ENCODE measurements at places on chromosomes 1 and 21.

DNA sequence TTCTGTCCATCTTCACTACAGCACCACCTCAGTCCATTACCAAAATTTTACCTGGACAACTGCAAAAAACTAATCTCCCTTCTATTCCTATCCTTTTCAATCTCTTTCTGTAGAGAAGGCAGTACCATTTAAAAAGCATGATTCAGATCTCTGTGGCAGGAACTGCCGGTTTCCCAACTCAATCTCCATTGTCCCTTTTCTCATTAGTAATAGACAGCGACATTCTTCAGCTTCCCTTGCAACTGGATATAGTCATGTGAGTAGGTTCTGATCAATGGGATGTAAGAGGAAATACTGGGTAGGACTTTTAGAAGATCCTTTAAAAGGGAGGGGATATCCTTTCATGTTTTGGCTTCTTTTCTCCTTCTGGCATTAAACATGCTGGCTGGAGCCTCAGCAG is 74.9 kb downstream of the ADCY10 start:
- no peak for DNase-seq

DNA sequence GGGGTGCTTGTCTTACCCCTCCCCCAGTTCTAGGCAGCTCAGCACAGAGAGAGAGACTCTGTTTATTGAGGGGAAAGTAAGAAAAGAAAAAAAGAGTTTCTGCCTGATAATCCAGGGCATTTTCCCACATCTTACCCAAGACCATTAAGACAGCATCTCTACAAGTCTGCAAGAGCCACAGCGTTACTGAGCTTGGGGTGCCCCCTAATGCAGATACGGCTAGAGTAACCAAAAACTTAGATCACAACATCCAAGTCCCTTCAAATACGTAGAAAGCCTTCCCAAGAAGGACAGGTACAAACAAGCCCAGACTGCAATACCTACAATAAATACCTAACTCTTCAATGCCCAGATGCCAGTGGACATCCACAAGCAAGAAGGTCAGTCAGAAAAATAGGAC is 6.2 kb upstream of the TEX50 start:
- peak; percentile 19 for DNase-seq

- DNase-seq: peak; percentile 92
Observed at GRCh38 chr1:162136760-162137159, 67.3 kb downstream of the NOS1AP start.

DNA sequence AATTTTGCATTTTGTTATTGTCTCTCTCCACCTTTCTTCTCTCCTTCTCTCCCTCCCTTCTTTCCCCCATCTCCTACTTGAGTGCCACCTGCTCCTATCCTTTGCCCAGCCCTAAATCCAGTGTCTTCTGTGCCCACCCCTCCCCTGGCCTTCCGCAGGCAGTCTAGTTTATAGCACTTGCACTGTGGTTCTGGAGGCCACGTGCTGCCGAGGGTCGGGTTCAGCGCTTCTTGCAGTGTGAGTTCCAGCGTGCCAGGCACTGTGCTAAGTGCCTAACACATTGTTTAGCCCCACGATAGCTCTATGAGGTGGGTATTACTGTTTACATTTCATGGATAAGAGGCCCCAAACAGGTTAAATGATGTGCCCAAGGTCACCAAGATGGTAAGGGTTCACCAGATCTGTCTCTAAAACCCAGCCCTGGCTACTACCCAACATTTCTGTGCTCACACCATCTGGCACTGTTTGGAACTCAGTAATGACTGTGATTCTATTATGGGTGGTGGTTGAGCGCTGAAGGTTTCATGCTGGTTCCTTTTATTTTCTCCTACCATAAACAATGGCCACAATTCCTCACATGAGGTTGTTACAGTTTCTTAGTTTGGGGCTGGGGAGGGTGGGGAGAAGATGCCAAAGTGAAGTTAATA is 14.1 kb upstream of the ATP1A4 start:
- DNase-seq: no peak

- DNase-seq: peak; percentile 61
Observed at GRCh38 chr1:17258116-17258757, 9.3 kb downstream of the PADI3 start.

- no peak for DNase-seq
Observed at GRCh38 chr21:23743821-23744220, 1863.5 kb downstream of the MRPL39 start.

DNA sequence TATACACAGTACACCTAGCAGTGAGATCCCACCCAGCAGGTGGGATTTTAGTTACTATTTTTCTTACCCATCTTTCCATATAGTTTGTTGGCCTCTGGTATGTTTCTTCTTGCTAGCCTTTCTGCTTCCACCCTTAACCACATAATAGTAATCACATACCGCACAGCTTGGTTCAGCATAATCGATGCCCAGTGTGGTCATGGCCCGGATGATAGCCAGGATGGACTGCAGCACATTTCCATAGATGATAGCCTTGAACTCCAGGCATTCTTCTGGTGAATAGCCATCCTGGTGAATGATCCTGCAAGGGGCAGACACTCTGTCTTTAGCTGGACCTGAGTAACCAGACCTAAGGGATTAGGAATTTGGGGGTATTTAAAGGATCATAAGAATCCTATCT is 9.5 kb downstream of the GNAT2 start:
- peak; percentile 9 for DNase-seq

- DNase-seq: peak; percentile 97
Observed at GRCh38 chr21:41634858-41635257, 126.9 kb upstream of the TMPRSS2 start.

- DNase-seq: no peak
Observed at GRCh38 chr1:52482326-52483004, 70.4 kb downstream of the TUT4 start.

DNA sequence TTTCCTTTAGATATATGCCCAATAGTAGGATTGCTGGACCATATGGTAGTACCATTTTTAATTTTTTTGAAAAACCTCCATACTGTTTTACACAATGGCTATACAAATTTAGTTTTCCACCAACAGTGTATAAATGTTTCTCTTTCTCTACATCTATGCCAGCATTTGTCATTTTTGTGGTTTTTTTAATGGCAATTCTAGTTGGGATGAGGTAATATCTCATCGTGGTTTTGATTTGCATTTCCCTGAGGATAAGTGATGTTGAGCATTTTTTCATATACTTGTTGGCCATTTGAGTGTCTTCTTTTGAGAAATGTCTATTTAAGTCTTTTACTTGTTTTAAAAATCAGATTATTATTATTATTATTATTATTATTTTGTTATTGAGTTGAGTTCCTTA is 35.5 kb downstream of the PLA2G4A start:
- peak; percentile 63 for DNase-seq

GRCh38 chr1:46555826-46556619 is 4.6 kb upstream of the KNCN start:
- DNase-seq: no peak

DNA sequence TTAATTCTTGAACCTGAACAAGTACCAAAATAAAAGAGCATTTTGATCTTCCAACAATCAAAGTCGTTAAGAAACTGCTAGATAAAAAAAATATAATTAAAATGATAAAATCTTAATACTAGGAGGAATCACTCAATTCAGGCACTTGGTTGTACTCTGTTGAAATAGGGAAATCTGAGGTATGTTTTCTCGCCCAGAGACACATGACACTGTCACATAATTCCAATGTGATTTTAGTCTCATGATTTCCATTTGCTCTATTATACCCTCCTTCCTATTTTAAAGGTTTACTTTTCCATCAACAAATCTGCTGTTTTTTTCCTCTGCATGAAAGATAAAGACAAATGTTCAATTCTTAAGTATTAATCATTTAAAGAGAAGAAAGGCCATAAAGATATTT is 97.6 kb downstream of the ZZZ3 start:
- no peak for DNase-seq

DNA sequence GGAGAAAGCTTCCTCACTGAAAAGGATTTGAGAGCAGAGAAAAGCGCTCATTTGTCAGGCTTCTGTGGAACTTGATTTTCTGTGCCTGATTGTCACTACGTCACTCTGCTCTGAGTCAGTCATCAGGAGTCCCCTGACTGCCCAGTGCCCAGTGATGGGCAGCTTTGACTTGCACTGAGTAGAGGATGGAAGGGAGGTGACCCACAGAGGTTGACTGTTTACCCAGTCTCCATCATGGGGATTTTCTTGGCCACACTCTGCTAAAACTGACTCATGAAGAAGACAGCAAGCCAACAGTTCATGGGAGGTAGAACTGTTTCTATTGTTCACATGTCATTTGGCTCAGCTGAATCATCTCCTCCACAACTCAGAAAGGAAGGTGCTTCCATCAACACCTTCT is 82.1 kb upstream of the DUSP10 start:
- DNase-seq: peak; percentile 93

DNA sequence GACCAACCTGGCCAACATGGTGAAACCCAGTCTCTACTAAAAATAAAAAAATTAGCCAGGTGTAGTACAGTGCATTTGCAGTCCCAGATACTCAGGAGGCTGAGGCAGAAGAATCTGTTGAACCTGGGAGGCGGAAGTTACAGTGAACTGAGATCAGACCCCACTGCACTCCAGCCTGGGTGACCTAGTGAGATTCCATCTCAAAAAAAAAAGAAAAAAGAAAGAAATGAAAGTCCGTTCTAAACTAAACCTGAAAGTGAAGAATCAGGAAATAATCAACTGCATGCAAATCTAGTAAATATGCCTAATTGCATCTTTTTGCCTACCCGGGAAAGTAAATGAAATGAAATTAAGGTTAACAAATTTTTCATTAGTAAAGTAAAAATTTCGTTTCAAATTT is 99.6 kb downstream of the ZZZ3 start:
- DNase-seq: no peak

GRCh38 chr1:100358210-100358609 is 5.9 kb downstream of the CDC14A start:
- peak; percentile 8 for DNase-seq

- no peak for DNase-seq
Observed at GRCh38 chr21:33124889-33125288, 54.9 kb downstream of the OLIG1 start.

DNA sequence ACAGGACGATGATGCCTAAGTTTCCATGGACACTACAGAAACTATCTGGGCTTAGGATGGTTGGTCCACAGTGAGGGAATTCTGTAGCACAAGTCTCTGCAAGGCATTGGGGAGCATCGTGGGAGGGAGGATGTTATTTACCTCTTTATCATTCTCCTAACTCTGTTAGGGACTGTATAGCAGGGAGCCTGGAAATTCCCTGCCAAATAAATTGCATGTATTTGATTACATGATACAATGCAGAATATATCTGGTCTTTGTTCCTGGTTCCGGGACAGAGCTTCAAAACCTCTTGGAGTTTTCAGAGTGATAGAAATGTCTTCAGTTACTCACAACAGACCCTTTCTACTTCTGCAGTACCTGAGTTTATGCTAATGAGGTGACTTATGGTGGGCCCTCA is 385.9 kb downstream of the PCP4 start:
- DNase-seq: no peak

DNA sequence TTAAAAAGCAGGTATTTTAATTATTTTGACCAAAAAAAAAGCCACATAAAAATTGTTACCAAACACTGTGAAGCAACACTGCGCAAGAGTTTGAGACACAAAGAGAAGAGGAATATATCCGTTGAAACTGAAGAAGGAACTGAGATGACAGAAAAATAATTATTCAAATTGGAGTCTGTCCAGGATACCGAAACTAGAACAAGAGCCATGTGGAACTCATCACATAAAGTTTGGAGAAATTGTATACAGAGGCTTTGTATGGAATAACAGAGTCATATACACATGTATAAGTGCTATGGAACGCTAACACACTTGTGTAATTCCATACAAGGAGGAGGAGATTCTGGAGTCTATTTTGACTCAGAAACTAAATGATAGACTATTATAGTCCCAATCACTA is 675.1 kb upstream of the ADGRL2 start:
- DNase-seq: no peak

- DNase-seq: no peak
Observed at GRCh38 chr21:43295066-43295958, 126.5 kb downstream of the CRYAA start.

DNA sequence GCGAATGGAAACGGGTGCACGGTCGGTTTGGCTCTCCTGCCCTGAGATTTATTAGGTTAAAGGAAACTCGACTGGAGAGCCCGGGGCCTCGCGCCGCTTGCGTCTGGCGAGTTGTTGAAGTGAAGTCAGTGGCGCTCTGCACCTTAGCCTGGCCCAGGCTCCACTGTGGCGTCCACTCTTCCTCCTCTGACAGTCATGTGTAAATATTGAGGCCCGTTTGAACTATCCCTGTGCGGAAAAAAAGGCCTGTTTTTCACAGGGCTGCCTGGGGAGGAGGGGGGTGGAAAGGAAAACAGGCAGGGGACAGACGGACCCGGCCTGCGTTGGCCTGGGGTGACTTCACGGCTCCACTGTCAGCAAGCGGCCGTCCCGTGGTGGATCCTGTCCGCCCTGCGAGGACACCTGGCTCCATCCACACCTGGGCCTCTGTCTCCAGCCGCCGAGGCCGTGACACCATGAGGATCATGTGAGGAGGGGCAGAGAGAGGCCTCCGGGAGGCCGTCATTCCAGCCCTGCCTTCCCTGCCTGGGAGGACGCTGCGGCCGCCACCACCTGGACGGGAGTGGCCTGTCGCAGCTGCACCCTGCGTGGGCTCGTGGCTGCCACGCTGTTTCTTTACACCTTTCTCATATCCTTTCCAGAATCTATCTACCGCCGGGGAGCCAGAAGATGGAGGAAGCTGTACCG is 59.8 kb downstream of the FAAP20 start:
- no peak for DNase-seq

DNA sequence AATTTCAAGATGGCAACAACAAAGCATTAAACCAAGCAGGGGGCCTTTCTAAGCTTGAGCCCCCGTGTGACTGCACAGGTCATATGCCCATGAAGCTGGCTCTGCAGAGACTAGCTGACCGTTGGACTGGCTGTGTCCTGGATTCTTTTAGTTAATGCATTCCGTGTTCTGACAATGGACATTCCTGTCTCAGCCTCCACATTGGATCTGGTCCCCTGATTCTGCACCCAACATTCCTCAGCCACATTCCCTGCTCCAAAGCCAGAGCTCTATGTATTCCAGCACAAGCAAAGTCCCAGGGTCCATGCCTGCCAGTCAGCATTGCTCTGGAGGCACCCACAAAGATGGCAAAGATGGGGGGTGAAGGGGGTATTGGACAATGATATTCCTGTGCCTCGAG is 5.1 kb upstream of the NAV1 start:
- no peak for DNase-seq

DNA sequence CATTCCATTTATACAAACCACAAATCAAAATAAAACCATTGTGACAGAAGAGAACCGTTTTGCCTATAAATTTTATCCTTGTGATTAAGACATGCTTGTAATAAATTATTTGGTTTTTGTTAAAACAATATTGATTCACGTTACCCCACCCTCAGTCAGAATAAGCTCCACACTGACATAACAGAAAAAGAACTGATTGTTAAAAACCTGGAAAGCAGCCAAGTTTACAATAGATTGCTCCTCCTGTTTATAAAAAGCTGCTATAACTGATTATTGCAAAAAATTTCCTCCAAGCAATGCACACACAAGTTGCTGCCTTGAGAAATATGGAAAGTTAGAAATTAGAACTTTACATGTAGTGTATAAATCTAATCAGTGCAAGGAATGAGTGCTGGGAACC is 263.5 kb downstream of the SETD4 start:
- peak; percentile 28 for DNase-seq

Data from M059J (cell line).